ENCODE measurements at places on chromosomes 1 and 21.

GRCh38 chr21:45251635-45252447 is 35.9 kb downstream of the POFUT2 start:
- no peak for DNase-seq

DNA sequence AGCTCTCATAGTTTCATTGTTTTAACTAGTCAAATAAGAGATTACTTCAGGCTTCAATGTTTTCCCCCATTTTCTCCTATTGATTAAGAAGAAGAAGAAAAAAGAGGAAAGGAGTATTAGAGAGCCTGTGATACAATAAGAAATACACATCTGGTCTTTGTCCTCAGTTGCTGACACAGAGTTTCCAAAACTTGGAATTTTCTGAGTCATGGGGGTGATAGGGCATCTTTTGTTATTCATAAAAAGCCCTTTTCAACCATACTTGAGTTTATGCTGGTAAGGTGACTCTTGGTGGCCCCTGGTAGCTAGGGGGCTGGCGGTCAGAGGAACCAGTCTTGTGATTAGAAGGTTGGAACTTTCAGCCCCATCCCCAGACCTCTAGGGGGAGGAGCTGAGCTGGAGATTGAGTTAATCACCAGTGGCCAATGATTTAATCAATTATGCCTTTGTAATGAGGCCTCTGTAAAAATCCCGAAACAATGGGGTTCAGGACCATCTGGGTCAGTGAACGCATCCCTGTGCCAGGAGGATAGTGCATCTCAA is 28.9 kb upstream of the KLF18 start:
- DNase-seq: no peak

DNA sequence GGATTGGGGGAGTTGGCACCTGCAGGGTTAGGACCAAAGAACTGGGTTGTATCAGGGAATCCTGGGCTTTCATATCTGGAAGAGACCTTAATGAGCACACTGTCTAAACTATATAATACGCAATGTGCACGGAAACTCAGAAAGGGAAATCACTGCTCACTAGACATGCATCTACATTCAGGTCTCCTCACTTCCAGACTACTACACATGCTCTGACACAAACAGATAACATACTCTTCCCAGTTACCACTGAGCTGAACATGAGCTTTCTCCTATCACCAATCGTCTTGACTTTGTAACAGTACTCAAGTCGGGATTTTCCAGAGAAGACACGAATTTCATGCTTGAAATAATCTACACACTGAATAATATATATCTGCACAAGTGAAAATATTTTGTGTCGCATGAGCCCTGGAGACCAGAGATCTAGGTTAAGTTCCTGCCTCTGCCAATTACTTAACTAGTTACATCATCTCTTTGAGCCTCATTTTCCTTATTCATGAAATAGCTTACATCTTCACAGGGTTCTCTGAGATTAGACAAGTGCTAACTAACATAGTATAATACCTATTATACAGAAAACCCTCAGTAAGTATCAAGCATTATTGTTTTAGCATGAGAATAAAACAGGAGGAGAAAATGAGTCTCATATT is 101.1 kb downstream of the JAK1 start:
- no peak for DNase-seq

GRCh38 chr1:234927312-234927970 is 201.2 kb downstream of the TOMM20 start:
- no peak for DNase-seq

DNA sequence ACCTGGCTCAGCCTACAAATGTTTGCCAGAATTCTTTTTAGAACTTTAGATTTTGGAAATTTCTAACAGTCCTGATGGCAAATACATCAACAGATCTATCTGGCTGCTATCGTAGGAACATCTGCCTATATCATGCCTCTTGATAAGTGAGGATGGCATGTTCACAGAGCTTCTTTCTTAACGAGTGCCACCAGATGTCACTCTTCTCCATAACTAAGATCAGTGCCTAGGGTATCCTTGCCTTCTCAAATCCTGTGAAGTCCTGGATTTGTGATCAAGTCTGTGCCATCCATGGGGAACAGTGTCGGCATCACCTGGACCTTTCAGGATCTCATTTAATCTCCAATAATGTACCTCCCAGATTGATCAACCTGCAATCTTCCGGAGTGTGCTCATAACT is 36.5 kb upstream of the CD5L start:
- no peak for DNase-seq

DNA sequence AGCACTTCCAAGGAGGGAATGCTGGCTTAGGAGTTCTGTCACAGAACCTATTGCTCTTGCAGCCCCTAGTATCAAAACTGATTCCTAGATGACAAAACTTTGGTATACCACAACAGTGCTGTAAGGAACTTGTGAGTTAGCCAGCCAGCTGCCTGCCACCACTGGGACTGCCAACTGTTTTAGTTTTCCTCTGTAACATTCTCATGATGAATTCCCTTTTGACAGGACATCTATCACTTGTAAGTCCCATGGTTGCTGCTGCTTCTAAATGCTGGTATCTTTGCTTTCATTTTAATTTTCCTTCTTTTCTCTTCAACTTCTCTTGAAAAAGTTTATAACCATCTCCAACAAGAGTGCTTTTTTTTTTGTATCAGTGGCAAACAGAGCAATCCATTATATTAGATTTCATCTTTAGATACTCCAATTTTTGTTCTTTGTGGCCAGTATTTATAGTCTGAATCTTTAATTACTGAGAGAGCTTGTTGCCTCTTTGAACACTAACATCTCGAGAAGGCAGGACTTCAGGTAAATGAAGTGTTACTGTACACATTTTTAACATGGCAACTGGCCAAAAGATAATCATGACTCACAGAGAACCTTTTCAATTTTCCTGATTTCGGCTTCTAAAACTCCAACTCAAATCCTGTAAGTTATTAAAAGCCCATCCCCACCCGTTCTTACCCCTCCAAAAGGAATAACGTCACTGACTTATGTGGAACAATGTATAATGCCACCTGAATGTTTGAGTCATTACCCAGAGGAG is 19.8 kb downstream of the DBT start:
- DNase-seq: no peak

- no peak for DNase-seq
Observed at GRCh38 chr1:55894521-55894920, 679.4 kb upstream of the USP24 start.

DNA sequence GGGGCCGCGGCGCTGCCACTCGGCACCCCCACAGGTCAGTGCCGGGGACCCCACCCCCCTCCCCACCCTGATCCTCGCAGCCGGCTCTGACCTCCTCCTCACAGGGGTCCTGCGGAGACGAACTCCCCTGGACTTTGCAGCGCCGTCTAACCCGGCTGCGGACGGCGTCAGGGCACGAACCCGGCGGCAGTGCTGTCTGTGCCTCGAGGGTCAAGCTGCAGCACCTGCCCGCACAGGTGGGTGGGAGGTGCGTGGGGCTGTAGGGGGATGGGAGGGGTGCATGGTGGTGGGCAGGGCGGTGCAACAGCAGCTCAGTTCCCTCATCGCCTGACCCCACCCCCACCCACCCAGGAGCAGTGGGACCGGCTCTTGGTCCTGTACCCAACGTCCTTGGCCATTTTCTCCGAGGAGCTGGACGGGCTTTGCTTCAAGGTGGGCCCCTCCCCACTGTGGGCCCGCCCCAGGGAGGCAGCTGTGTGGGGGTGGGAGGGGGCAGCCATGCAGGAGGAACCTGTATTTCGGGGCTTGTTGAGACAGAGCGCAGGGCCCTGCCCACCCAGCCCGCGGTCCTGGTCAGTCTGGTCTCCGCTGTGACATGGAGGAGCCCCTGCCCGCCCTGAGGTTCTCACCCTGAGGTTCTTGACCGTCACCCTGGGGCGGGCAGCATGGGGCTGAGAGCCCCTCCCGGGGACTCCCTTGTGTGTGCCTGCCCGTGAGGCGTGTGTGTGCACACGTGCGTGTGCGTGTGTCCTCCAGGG is 4.9 kb downstream of the PLEKHN1 start:
- DNase-seq: no peak

- no peak for DNase-seq
Observed at GRCh38 chr1:172533513-172534151, 682 bp downstream of the SUCO start.

- DNase-seq: peak; percentile 56
Observed at GRCh38 chr1:150976879-150977694, 2.5 kb upstream of the CERS2 start.

- peak; percentile 28 for DNase-seq
Observed at GRCh38 chr1:26538480-26539412, 9.2 kb downstream of the RPS6KA1 start.

GRCh38 chr1:214934045-214934444 is 148.5 kb upstream of the KCNK2 start:
- no peak for DNase-seq

DNA sequence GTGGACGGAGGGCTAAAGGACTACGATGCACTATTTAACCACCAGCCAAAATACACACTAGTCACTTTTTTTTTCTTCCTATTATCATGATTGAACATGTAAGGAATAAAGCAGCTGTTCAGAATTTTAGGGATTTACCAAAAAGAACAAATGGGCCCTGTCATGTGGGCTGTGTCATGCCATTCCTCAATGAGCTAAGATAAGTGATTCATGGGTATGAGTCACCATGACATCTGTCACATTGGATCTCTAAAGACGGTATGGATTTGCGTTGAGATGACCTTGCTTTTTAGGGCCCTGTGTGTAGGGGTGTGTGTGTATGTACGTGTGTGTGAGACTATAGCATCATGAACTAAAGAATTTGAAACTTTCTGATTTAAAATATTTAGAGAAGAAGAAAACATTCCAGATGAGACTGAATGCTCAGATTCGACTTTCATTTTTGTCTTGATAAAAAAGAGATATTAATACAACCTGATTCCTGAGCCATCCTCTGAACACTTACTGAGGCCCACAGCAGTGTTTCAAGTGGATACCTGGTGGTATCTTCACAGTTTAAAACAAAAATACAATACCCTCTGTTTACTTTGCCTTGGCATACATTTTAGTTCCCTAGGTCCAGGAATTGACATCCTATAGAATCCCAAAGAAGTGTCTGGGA is 246.1 kb upstream of the DUSP10 start:
- DNase-seq: no peak

GRCh38 chr21:29185633-29186032 is 55.2 kb downstream of the MAP3K7CL start:
- no peak for DNase-seq

DNA sequence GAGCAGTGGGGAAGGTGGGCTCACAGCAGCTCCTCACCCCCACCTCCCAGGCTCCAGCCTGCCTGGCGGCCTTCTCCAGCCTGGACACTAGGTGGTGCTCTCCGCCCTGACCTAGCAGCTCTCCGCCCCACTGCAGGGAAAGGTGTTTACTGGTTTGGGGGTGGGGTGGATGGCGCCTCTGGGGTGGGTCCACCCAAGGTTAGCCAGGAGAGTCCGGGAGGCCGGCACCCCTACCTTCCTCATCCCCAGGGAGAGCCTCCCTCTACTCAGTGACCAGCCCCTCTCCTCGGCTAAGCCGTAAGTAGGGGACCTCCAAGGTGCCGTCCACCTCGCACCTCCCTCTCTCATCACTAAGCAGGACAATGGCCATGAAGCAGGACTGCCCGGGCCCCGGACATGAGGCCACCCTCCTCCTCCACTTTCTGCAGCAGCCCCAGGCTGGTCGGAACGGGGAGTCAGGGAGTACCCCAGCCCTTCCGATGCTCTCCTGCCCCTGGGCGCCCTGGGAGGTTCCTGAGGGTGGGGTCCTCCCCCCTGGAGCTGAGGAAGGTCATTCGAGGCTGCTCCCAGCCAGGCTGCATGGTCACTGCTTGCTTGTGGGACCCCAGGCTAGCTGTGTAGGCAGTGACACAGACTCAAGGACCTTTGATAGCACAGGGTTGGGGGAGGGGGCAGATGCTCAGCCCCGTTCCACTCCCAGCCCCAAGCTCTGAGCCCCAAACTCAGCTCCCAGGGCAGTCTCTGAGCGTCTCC is 101.4 kb upstream of the VAMP3 start:
- DNase-seq: peak; percentile 20

DNA sequence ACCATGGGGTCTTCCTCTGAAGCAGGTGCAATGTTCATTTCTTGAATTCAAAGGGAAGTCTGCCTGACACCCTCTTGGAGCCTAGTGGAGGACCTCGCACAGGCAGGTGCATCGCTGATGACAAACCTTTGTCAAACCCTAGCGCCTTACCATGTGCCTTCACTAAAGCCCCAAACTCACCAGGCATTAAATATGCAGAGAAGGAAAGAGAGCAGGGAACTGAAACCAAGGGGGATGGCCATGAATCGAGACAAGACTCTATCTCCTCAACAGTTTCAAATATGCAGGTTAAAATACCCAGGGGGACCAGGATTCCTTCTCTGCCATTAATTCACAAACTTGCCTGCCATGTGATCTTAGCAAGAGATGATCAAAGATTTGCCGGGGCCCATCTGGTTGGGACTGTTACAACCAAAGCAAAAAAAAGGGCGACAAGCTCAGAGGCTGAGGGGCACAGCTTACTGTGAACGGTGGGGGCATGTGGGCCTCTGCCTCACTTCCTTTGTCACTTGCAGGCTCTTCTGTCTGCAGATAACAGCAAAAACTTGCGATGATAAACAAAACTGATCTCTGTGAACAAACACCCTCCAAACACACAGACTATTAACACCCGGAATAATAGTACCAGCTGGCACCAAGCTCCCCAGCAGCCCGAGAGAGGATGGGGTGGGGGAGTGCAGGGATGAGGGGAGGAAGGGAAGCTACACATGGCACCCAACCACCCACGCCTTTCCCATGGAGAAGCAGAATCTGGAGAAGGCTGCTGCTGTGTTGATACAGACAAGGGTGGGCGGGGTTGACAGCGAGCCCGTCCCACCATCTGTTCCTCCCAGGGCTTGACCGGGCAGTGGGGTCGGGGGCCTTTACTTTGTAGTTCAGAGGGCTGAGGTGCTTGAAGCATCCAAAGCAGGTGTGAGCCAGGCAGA is 33.9 kb downstream of the TMEM63A start:
- no peak for DNase-seq

DNA sequence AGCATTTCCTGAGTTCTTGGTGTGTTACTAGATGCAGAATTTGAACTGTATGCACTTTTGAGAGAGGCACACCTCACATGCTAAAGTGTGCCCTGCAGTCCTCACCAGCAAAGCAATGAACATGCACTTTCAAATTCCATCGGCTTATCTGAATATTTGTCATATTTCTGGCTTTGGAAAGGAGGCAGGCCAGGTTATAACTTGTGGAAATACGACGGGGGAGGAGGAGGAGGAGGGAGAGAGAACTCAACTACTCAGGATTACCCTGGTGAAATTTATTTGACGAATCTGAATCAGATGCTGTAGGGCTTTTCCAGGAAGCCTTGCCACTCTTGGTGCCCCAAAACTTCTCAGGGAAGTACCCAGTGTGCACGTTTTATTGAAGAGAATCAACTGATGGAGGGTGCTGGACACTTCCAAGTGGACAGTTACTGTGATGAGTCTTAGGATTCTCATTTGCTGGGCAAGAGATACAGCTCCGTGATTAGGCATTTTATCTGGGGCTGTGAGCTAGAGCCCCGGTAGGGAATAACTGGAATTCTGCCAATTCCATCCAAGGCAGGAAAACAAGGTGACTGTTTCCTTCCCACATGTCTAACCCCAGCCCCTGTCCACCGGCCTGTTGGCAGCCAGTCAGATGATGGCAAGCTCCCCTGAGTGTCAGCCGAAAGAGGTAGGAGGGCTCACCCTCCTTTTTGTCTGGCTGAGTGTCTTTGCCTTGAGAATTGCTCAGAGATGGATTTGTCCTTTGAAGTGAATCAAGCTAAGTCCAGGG is 3.8 kb downstream of the PDPN start:
- peak; percentile 88 for DNase-seq
